Activated T-helper 9 cell treated with anti-CD3 and anti-CD28 coated beads, Interleukin-2, amount 50 U/mL, for 16 hours (primary cell): ENCODE measurements at places on chromosomes 3 and 15.

- DNase-seq, result no peak
These were observed 301.8 kb upstream of the PROK2 start for GRCh38 chr3:72086743-72087087.

GRCh38 chr3:101809178-101810021 lies 30.4 kb downstream of the NXPE3 start:
- DNase-seq, result no peak

- no peak for DNase-seq
These were observed 14.6 kb downstream of the CHSY1 start for GRCh38 chr15:101237251-101237650.

GRCh38 chr15:48062148-48062872 lies 58.5 kb upstream of the SLC24A5 start:
- DNase-seq, result no peak

- DNase-seq, result no peak
These were observed 87.1 kb upstream of the VEPH1 start for GRCh38 chr3:157590273-157590672.

DNA sequence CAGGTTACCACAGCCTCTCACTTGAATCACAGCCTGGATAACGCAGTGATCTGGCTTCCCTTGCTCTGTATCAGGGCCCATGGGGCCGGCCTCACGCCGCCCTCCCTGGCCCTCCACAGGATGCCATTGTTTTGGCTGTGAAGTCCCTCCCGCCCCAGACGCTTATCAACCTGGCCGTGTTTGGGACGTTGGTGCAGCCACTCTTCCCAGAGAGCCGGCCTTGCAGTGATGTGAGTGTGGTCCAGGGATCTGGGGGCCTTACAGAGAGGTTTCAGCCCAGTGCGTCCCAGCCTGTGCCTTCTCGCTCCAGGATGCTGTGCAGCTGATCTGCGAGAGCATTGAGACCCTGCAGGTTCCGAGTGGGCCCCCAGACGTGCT lies 6.6 kb downstream of the VWA5B2 start:
- no peak for DNase-seq

GRCh38 chr15:49645941-49646340 lies 25.1 kb downstream of the DTWD1 start:
- no peak for DNase-seq

- DNase-seq, result no peak
These were observed 171.1 kb downstream of the PDZRN3 start for GRCh38 chr3:73453666-73454065.

GRCh38 chr15:80695099-80695910 lies at the start of gene ABHD17C:
Gene ABHD17C (plus strand): TSS chr15:80695310. CDS start chr15:80695430, 120 bp downstream.
- peak; percentile 27 for DNase-seq

DNA sequence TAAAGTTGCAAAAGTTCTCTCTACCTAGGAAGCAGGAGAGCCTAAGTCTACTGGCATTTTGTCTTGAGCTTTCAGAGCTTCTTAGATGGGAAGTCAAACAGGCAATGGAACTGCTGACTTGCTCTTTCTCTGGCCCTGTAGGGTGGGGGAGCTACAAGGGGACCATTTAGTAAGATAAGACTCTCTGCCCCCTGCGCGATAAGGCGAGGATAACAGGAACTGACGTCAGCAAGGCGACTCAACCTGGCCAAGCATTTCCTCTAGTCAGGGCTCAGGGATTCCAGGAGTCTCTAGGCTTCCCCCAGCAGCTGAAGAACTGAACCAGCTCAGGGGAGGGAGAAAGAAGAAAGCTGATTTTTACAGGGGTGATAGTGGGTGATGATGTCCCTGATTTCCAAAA lies 5.8 kb downstream of the RARB start:
- no peak for DNase-seq

DNA sequence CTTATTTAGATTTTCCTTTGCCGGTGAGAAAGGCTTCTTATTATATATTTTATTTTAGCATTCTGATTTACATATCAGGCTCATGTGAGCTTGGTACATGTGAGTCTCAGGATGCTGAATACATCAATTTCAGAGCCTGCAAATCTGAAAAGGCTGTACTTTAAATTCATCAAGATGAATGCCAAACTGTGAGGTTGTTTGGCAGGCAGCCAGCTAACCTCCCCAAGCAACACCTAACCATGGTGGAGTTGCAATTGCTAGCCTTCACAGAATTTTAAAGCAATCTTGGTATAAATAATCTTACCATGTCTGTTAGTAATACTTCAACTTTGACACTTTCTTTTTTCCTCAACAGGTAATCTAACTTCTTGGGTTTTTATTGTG lies 252.5 kb downstream of the CDIN1 start:
- no peak for DNase-seq

- DNase-seq, result no peak
These were observed 43.2 kb upstream of the LEKR1 start for GRCh38 chr3:156782921-156783320.

GRCh38 chr15:70494852-70495571 lies 268.3 kb downstream of the UACA start:
- DNase-seq, result no peak

- DNase-seq, result no peak
These were observed 221.3 kb upstream of the GAP43 start for GRCh38 chr3:115401851-115402501.

- DNase-seq, result no peak
These were observed 140.4 kb downstream of the NEK10 start for GRCh38 chr3:27228805-27229204.
